NCI-H510A treated with DMSO at 0.1 percent for 48 hours (cell line): ENCODE measurements at places on chromosomes 7 and 10.

DNA sequence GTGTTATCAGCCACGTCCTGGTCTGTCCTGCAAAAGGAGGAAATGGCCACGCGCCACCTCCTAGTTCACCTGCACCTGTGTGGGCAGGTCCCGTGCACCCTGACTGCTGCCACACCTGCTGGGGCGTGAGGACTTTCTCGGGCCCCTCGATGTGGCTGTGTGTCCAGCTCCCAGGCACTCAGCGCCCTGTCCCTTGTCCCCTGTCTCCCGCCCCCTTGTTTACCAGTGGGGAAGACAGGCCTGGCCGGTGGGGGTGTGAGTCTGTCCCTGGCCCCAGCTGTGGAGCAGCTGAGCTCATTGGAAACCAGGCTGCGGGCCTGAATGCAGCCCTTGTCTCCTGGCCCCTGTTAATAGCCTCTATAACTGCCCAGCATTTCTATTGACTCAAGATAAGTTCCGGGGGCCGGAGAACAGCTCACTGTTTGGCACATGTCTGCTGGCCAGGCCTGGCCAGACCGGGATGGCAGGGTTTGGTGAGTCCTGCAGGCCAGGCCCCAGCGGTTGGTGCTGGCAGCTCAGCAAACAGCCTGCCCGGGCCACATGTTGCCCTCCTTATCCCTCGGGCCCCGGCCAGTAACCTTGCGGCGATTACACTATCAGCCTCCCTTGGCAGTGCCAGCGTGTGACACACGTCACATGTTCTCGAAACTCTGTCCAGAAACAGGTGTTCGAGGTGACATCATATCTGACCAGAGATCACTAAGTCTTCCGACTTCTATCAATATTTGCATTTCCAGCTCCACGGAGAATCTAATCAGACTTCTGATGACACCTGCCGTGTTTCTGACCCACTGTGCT, 52.1 kb downstream of the FOXL3 start:
- DNase-seq = no peak

- no peak for DNase-seq
Observed at GRCh38 chr10:79292891-79293746, 54.1 kb upstream of the PPIF start.

DNA sequence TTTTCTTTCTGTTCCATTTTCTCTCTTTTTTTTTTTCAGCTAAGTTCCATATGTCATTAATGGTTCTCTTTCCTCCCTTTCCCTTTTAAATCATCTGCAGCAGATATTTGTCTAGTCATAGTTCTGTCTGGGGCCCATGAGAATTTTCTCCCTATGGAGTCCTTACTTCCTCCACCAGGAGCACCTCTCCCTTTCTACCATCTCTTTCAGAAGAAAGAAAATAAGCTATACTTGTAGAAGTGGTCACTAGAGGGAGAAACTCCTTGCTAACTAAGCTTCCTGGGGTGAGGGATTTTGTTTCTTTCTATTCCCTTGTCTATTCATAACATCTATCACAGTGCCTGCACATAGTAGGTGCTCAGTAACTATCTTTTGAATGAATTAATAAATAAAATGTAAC, 230.2 kb upstream of the HPS1 start:
- DNase-seq = no peak

DNA sequence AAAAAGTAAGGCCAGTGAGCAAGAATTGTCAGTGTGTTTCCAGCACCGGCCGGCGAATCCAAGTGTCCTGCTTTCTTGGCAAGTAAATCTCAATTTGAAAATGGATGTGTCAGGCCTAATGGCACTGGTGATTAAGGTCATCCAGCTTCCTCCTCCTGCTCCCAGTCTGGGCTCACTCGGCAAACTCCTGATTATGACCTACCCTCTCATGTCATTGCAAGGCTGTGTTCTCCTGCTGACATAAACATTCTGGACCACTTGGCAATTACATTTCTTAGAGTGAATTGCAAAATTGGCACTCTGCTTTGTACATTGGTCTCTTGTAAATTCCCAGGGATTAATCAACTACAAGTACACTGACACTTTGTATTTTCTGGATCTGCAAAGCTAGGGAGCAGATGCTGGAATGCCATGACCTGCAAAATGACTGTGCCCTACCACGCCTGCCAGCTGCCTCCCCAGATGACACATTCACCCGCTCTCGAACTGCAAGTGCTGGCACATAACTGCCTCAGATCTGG, 473.8 kb downstream of the KIF20B start:
- no peak for DNase-seq

DNA sequence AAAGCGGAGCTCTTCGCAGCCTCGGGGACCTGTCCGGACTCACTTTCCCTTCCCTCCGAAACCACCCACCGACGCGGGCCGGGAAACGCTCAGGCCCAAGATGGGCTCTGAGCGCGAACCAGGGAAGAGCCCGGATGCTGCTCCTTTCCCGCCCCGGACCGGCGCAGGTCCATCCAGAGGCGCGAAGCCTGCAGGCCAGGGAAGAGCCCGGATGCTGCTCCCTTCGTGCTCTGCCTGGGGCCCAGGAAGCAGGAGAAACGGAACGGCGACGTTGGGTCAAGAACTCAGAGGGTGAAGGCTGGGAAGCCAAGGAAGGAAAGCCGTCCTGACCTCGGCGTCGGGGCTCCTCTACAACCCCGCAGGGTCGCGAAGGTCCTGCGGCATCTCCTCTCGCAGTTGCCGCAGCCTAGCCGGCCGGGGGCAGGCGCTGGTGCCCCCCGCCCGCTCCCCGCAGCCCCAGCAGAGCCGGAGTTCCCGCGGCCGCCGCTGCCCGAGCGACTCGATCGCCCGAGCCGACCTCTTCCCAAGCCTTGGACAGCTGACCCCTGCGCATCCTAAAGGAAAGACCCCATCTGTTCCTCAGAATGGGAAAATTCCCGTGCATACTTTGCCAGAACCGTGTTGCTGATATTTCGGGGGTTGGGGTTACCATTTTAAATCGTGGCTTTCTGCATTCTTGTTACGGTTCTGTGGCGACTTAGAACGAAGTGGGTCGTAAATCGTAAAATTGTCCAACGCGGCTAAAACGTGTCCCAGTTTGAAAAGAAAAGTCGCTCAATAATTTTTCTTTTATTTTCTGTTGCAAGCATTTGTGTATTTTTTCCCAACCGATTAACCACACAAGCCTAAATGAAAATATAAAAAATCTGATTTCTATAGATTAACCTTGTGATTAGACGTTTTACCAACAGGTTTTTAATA, 7.5 kb downstream of the HOXA1 start:
- no peak for DNase-seq

DNA sequence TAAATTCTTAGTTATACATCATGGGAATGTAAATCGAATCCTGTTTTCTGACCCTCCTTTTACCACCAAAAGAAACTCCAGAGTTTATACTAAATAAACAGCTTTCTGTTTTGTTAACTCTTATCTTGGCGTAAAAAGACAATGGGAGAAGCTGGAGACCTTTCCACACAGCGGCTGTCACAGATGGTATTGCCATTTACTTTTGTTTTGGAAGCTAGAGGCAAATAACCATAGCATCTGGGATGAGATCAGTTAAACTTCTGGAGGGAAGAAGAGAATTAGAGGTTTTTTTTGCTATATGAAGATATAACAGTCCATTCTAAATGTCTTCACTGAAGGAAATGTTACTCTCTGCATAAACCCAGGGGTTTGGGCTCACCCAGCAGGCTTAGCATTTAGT, 258.9 kb downstream of the REEP3 start:
- DNase-seq = no peak

GRCh38 chr7:42967391-42967790, 35.2 kb downstream of the MRPL32 start:
- DNase-seq = no peak

- DNase-seq = peak; percentile 34
Observed at GRCh38 chr10:2744547-2745200, 322.7 kb upstream of the PFKP start.

DNA sequence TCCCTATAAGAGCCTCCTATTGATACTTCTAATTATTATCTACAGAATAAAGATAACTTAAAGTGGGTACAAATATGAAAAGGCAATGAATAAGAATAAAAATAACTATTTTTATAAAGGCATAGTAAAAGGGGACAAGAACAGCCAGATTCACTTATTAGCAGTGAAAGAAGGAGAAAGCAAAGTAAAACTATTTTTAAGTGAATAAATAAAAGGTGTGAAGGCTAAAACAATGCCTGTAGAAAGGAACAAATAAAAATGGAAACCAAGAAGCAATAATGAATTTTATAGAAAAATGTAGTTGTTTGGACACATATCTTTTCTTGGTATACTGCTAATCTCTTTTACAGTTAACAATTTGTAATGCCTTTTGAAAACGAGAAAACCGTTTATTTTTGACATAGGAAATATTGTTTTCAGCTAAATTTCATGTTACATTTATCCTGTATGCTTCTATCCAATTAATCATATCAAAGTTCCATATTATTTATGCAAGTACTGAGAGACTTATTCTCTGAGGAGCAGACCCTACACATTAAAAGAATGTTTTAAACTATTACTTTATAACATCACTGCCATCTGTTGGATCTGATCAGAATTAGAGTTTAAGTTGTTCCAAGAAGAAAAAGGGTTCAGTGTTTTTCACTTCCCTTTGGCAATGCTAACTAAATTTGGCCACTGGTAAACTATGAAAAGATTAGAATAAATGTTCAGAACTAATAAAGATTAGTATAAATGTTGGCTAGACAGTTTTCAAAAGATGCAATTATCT, 59.1 kb downstream of the ARMC3 start:
- peak; percentile 23 for DNase-seq

GRCh38 chr10:75512203-75512933, 80.9 kb downstream of the LRMDA start:
- peak; percentile 86 for DNase-seq

DNA sequence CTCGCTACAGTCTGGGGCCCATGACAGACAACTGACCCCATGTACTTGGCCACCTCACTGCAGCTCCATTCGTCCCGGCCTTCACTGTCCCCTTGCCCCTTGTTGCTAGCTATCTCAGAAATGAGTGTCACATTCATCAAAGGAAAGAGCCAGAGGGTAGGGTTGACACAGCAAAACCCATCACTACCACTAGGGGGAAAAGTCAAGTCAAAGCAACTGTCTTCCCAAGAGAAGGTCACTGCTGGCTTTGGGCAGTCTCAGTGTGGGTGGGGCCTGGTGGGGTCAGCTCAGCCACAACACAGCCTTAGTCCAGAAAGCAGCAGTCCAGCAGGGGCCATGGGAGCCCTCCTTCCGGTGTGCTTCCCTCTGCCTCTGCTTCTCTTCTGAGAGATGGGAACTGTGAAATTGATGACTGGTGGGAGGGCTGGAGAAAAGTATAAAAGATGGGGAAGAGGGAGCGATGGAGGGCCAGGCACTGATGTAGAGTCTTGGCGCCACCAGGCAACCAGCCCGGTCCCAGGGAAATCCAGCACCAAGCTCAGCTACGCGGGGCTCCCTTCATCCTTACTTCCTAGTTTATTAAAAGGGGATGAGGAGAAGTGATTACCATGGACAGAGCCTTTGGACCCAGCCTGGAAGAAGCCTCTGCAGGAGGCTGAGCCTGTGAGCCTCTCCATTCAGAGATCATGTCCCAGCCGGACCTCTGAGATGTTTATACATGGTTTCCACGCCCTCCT, 58.0 kb downstream of the PLXNA4 start:
- DNase-seq = peak; percentile 2

- no peak for DNase-seq
Observed at GRCh38 chr7:18177815-18178660, 150.4 kb upstream of the PRPS1L1 start.

DNA sequence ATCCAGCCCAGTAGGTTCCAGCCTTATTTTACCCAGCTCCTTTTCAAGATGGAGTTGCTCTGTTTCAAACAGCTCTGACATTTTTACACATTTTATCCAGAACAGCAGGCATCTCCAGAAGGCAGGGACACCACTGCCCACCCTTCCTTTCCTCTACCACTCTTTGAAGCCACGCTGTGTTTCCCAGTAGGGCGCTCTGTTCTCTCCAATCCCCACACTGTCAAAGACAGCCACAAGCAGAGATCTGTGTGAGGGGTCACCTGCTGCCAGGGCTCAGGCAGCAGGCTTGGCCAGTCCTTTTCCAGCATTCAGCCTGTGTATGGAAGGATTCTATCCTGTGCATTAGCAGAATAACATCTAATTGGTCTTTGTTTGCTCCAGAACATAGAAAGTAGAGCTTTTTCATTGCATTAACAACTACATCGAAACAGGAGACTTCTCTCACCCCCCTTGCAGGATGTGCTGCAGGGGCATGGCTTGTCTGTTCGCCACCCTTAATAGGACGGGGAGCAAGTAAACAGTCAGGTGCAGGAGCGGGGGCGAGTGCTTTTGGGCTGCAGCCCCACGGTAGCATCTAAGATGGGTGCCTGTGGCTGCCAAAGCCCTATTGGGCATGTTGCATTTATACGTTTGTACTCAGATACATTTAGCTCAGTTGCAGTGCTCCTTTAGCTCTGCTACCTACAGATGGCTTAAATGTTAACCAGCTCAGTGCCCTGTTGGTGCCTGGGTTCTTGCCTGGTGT, 326.1 kb downstream of the GALNT17 start:
- no peak for DNase-seq

DNA sequence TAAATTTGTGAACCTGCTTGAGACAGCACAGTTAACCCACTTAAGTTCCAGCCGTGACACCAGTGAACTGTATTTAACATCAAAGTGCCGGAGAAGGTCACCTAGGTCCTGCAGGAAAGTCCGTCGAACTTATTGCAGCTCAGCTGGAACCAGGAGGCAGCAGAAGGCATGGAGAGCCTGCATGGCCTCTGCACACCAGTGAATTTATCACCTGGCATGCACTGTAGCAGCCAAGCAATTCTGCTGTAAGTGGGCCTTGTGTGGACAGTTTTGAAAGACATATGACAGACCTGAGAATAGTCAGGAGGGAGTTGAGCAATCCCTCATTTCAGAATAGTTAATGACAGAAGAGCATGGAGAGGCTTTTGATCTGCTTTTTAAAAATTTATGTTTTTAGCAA, 108.8 kb downstream of the PLXDC2 start:
- no peak for DNase-seq

DNA sequence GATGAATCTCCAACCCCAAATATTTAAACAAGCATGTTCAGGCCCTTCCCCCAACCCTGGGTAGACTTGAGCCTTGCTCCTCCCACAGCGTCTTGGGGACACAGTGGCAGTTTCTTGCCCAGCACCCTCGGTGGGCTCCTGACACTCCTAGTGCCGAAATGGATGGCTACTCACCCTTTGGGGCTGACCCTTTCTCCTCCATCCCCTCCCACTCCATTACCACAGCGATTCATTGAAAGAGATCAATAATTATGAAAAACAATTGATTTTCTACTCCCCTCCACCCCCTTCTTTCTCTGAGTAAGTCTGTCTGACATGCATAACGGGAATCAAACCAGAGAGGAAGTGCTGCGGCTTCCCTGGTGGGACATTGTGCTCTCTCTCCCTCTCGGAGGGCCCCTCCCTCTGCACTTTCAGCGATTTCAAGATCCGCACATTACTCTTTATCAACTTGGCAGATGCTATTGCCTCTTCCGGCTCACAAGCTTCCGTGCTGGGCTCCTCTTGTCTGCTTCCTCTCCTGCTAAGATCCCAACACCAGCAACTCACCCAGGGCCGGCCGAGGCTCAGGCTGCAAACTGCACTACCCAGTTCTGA, 79.0 kb upstream of the PLXNA4 start:
- no peak for DNase-seq

GRCh38 chr7:119413314-119413805, 859.6 kb upstream of the KCND2 start:
- no peak for DNase-seq
